ENCODE measurements at places on chromosomes 2 and 18.

DNA sequence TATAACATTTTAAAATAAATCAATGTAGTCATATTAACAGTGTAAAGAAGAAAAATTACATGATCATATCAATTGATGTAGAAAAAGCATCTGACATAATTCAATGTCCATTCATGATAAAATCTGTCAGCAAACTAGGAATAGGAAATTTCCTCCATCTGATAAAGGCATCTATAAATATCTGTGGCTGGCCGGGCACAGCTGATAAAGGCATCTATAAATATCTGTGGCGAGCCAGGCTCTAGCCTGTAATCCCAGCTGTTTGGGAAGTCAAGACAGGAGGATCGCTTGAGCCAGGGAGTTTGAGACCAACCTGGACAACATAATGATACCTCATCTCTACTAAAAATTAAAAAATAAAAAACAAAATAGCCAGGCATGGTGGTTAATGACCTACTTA is 18.1 kb upstream of the RANBP2 start:
- DNase-seq, result no peak

- DNase-seq, result no peak
Measured at GRCh38 chr2:109269706-109270504, 140.9 kb downstream of the SH3RF3 start.

GRCh38 chr2:159013103-159013502 is 44.7 kb downstream of the TANC1 start:
- no peak for DNase-seq

DNA sequence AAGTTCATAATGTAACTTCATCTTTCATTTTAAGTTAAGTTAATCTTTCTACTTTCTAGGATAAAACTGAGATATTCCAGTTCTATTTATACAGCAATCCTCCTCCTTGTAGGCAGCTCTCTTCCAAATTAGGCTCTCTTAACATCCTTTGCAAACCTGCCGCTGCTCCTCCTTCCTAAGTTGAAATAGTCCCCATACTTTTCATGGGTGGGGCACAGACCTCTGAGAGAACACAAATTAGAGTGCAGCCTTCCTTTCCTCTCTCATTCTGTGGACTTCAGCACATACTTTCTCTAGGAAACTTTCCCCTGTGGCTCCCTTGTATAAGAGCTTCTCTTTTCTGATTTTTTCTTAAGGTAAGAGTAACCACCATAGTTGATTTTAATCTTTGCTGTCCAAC is 28.3 kb downstream of the TWSG1 start:
- no peak for DNase-seq

DNA sequence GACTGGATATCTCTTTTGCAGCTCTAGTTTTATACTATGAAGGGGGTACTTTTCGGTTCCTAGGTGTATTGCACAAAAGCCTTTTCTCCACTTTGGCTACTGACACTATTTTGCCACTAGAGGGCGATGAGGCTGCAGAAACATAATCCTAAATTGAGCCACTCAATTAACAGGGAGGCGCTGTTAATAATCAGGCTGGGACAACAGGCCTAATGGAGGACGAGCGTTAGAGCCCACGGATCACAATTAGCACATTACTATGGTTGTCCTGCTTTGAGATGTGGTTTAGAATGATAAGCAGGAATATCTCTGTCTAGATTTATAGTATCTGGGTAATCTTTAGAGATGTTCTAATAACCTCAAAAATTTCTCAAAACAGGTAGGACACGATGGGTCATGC is 62.2 kb upstream of the PMAIP1 start:
- DNase-seq, result no peak

DNA sequence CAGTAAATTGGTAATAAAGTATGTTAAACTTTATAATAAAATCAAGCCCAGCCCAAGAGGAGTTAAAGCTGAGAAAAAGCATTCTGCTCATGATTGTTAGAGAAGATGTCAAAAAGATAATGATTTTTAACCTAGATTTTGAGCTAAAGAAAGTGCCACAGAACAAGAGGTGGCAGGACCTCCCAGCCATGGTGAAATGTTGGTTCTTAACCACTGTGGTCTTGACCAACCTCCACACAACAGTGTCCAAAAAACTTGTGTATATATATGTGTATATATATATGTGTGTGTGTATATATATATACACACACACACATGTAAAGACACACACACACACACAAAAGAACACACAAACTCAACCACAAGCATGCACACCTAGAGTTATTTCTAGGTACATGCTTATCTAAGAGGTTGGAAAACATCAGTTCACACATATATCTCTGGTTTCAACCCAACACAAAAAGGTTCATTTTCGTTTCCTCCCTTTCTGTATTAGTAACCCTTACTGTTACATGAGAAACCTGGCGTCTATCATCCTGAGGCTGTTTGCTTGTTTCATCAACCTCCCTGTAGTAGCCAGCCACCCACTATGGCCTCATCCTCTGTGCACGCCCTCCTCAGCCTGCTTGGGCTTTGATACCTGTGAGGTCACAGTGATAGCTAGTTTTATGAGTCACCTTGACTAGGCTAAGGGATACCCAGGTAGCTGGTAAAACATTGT is 631.8 kb upstream of the ID2 start:
- no peak for DNase-seq

- no peak for DNase-seq
Measured at GRCh38 chr2:181407171-181407570, 50.0 kb upstream of the ITGA4 start.

- DNase-seq, result no peak
Measured at GRCh38 chr2:139369423-139370409, 589.5 kb upstream of the NXPH2 start.

- no peak for DNase-seq
Measured at GRCh38 chr2:88696611-88697010, 5.1 kb downstream of the RPIA start.

GRCh38 chr2:44959855-44960254 is 18.4 kb downstream of the SIX3 start:
- no peak for DNase-seq

- no peak for DNase-seq
Measured at GRCh38 chr2:44937688-44938240, 3.7 kb upstream of the SIX3 start.

DNA sequence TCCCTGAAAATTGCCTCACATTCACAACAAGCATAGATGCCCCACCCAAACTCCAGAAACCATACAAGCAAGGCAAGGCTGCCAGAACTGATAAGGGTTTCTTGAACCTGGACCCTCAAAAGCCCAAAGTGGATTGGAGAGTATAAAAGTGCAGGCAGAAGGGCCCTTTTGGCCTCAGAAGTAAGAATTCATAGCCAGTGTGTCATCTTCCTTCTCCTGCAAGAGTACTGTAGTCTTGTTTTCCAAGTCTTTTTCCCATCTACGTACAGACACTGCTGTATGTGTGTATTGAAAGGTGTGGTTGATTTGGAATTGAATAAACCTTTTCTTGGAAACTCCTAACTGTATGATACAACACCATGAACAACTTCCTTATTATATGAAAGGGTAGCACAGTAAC is 46.8 kb downstream of the ZC3H15 start:
- DNase-seq, result no peak

- no peak for DNase-seq
Measured at GRCh38 chr2:70089220-70089982, 2.1 kb downstream of the PCBP1 start.

DNA sequence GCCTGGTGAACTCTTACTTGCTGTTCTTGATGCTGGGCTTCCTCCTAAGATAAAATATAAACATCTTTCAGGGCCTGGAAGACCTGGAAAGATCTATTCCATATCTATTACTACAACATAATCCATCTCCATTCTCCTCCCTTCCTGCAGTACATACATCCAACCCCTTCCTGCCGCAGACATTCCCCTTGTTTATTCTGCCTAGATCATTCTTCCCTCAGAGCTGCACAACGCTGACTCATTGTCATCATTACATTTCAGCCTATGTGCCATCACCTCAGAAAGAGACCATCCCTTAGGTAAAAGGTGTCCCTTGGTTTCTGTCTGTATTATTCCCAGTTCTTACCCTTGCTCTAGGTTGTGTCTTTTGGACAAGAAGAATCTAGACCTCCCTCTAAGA is 2.5 kb upstream of the CDH7 start:
- DNase-seq, result no peak

- no peak for DNase-seq
Measured at GRCh38 chr2:177393203-177393755, 706 bp downstream of the AGPS start.

DNA sequence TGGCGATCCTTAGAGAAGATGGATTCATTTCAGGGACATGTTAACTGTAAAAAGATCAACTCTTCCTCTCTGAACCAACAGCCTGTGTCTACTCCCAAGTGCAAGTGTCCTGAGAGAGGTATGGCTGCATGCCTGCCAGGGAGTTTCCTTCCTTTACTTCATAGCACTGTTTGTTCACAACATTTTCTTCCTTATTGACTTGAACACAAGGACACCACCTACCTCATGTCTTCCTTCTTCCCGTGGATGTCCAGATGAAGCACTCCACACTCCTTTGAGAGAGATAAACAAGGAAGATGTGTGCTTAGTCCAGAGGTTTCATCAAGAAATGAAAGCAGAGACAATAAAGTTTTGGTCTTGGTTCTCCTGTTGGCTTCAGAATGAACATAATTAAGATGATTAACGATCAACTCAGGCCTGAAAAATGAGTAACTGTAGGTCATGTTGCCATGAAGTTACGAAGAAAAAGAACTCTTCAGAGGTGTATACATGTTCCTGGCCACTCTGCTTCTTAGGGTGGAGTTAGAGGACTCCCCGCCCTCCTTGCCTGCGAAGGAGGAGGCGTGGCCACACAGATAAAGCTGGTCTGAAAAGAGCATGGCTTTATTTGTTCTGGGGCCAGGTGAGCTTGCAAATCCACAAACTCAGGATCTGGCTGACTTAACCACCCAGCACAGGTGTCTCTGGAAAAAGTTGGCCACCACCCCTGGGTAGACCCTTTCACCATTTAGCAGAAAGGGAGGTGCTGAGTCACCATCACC is 155.0 kb upstream of the KCTD1 start:
- DNase-seq, result no peak

DNA sequence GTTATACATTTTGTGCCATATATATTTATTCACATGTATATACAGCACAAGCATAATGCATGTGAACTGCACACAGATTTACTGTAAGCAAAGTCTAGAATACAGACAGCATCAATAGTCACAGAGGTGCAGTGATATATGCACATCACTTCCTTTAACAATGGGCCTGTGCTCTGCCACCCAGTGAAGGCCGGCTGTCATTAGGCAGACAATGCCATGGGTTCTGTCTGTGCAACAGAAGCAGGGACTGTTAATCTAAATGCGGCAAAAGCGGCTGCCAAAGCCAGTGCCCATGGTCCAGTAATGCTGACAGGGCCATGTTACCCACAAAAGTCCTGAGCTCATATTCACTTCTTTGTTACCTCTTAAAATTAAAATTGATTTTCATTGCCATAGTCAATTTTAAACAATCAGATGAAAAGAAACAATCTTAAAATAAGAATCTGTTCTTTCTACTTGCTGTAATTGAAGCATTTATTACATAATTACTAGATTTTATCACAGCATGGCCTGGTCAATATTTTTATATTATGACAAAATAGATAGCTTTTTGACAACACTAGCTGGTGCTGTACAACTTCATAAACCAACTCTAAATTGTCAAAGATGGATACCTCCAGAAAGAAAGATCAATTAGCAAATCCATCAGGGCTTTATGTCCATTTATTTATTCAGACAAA is 232.0 kb downstream of the STK39 start:
- DNase-seq, result no peak

GRCh38 chr18:60082790-60083189 is 183.0 kb downstream of the PMAIP1 start:
- DNase-seq, result no peak

- no peak for DNase-seq
Measured at GRCh38 chr2:66109419-66109818, 325.5 kb upstream of the MEIS1 start.

- no peak for DNase-seq
Measured at GRCh38 chr2:119431976-119432850, 559 bp downstream of the TMEM37 start.

DNA sequence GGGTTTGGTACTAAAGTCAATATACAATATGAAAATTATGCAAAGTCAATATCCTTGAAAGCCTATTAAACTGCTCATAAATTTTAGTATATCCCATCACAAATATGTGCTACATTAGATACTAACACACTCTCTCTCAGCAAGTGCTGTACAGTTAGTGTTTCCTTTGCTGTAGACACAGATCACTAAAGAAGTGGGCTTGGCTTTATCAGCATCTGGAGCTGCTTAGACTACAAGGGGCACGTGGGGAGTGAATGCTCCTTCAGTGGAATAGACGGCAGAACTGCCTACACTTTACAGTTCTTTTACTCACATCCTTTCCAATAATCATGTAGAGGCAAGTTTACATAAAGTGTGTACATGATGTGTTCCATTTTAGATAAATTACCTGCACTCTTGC is 26.0 kb upstream of the EFEMP1 start:
- no peak for DNase-seq

GRCh38 chr2:173684896-173685459 is 280.2 kb downstream of the SP3 start:
- DNase-seq, result no peak

- no peak for DNase-seq
Measured at GRCh38 chr18:54616220-54616848, 25.3 kb downstream of the DYNAP start.

DNA sequence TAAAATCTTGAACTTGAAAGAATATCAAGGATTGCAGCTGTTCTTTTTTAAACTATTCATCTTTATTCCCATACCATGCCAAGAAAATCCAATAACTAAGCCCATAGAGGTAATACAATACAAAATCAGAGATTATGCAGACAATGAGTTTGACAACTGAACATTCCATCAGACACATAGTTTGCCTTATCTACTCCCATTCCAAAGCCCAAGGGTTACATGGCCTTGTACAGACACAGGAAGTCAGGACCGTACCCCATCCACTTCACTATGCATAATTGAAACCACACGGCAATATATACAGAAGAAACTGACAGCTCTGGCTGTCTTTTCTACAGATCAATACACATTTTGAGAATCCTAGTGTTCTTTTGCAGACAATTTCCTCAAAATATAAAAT is 181.3 kb downstream of the TMX3 start:
- DNase-seq, result no peak

- DNase-seq, result no peak
Measured at GRCh38 chr2:151277067-151277466, 12.4 kb downstream of the NMI start.

DNA sequence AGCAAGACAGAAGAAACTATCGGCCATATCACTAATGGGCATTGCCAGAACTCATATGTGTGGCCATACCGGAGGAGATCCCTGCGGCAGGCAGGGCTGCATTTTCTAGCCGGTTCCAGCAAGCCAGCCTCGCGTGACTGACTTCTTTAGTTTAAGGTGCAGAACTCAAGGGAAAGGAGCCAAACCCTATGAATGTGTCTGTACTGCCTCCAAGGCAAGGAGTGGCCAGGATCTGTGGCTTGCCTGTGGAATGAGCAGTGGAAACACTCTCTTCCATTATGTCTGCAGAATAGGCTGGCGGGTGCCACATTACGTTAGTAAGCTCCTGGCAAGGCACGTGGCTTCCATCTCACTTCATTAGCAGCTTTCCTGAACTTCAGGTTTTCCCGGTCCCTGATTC is 137.6 kb downstream of the ATL2 start:
- no peak for DNase-seq

GRCh38 chr2:214800180-214800579 is 9.3 kb downstream of the BARD1 start:
- no peak for DNase-seq

GRCh38 chr2:38251940-38252339 is 125.1 kb downstream of the ATL2 start:
- DNase-seq, result no peak

- DNase-seq, result no peak
Measured at GRCh38 chr2:172722481-172722880, 13.2 kb upstream of the RAPGEF4 start.

GRCh38 chr2:39779341-39779851 is 338 bp upstream of the THUMPD2 start:
- DNase-seq, result no peak

All from occipital lobe (tissue), 3 donors.